Brain pericyte (primary cell): ENCODE measurements at places on chromosomes 5 and 9.

GRCh38 chr5:175444060-175444904 is at the start of gene DRD1:
DRD1 (minus strand) TSS chr5:175444182; CDS start chr5:175443099, 1,083 bp downstream.
- no peak for DNase-seq

DNA sequence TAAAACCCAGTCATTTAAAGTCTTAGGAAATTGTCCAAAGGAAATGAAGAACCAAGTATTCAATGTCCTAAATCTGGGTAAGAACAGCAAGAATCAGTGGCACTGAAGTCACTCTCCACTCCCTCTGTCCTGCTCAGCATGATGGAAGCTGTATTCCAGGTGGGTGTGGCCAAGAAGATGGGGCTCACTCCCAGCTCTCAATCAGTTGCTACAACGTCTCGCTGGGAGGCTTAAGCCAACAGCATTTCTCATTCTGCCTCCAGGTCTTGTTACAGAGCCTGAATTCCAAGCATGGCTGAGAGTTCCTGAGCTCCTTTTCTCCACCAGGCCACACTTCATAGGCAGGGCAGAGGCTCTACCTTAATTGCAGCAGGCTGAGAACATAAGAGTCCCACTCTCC is 41.2 kb upstream of the TRIO start:
- DNase-seq, result no peak

GRCh38 chr5:59180515-59180914 is 597.6 kb downstream of the RAB3C start:
- no peak for DNase-seq

DNA sequence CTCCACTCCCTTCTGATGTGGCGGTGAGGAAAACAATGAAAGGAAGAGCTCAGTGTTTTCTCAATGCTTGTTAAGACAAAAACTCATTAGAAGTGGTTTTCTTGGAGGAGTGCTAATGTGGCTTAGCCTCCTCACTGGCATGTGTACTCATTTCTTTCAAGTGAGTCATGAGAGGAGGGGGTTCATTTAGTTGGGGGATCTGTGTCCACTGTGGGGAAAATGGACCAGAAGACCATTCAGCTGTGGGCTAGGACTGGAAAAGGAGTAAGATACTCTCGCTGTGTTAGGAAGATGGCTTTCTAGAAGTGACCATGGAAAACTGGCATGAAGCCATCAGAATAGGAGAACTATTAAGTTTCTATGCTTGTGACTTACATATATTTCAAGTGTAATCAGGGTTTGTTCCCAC is 23.5 kb downstream of the KLF9 start:
- no peak for DNase-seq

DNA sequence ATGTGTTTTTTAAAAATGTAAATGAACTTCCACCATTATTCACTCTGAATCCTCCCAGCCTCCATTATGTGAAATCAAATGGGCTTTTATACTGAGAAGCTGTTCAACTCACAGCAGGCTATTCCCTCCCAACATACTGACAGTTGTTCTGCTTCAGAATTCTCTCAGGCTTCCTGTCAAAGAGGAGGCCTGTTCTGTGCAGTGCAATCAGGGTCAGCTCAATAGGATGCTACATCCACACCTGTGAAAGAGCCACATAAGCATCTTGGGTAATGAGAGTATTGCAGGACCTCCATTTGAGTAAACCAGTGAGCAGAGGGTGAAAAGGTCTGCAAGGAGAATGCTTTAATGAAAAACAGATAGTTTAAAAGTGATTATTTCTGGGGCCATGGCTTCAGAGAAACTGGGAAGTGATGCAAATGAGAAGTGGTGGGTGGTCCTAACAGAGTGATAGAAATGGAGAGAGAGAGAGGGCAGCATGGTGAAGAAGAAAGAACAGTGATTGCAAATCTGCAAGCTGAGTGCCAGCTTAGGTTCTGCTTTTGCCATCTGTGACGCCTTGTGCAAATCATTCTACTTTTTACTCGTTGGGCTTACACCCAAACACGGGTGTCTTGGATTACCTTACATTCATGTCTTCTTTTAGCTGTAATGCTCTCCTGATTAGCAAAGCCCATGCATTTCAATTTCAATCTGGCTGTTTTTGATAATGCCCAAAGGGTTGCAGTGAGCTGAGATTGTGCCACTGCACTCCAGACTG is 202.5 kb upstream of the NMUR2 start:
- no peak for DNase-seq

DNA sequence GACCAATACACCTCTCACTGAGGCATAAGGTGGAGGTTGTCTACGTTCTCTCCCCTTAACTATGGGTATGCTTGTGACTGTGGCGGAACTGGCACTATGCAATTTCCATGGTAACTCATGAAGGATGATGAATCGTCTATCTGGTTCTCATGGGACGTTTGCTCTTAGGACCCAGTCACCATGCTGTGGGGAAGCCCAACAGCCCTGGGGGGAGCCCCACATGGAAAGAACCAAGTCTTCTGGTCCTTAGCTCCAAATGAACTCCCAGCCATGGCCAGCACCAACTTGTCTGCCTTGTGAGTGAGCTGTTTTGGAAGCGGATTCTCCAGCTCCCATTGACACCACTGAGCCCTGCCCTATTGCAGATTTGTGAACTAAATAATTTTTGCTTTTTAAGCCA is 188.7 kb upstream of the S1PR3 start:
- DNase-seq, result no peak

GRCh38 chr5:1912951-1913565 is 30.3 kb upstream of the IRX4 start:
- DNase-seq, result no peak

GRCh38 chr5:1035421-1036405 is 27.1 kb downstream of the NKD2 start:
- no peak for DNase-seq

DNA sequence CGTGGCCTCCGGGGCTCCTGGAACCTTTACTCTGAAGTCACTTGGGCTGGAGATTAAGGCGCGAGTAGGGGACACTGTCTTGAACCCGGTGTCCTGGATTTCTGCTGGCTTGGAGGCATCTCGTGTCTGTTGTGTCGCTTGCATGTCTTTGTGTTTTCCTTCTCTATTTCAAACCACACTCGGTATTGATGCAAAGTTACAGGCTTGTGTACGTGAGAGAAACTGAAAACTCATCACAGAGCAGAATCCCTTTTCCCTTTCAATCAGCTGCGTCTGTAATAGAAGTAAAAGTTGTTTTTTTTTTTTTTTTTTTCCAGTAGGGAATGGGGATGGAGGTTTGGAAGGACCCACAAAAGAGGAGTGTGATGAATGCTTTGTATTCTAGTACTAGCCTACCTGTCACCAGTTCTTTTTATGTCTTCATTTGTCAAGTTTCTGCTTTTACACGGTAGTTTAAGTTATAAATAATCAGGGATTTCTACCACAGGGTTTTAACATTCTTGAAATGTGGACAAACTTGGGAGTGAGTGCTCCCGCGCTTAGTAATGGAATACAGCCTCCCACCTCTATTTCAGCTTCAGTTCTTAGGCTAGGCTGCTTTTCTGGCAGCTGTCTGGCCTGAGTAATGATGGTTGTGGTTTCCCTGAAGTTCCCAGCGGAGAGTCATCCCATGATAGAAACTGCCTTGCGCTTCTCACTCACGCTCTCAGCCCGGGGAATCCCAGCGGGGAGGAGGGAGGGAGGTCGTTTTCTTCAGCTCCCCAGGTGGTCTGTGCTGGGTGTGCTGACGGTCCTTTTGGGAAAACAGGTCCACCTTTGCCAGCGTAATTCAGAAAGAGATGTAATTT is 763 bp downstream of the TJP2 start:
- peak; percentile 76 for DNase-seq

- no peak for DNase-seq
These were observed 300.1 kb downstream of the TMEM167A start for GRCh38 chr5:82777106-82777505.

DNA sequence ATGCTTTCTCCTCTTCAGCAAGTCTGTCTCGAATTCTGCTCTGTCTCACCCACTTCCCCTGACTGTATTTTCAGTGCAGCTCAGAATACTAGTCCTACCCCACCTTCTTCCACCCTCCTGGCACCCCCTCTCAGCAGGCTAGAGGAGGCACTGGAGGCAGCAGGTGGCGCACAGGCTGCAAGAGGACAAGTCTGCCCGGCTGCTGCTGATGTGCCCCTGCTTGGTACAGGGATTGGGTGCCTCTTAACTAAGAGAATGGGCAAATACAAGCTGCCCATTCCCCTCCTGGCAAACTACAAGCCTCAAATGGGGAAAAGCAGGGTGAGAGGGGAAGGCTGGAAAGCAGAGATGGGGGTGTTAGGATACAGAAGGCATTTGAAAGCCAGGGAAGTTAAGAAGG is 5.1 kb downstream of the TLN1 start:
- DNase-seq, result no peak

- DNase-seq, result no peak
These were observed 148.8 kb upstream of the TNPO1 start for GRCh38 chr5:72667708-72668107.

GRCh38 chr5:159671886-159672285 is 244.4 kb upstream of the ADRA1B start:
- no peak for DNase-seq

DNA sequence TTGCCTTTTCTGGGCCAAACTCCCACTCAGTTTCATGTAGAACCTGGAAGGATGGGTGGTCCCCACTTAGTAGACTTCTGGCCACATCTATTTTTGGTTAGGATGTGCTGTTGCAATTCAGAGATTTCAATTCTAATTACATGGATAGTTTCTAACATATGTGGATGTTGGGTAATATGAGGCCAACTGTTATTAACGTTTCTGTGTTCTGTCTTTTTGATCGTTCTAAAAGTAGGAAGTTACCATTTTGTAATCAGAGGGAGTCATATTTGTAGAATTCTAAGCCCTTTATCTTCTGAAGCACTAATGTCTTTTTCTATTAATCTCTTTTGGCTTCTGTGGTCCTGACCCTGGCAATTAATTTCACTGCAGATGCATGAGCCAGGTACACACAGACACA is 141.6 kb upstream of the SPEF2 start:
- no peak for DNase-seq

DNA sequence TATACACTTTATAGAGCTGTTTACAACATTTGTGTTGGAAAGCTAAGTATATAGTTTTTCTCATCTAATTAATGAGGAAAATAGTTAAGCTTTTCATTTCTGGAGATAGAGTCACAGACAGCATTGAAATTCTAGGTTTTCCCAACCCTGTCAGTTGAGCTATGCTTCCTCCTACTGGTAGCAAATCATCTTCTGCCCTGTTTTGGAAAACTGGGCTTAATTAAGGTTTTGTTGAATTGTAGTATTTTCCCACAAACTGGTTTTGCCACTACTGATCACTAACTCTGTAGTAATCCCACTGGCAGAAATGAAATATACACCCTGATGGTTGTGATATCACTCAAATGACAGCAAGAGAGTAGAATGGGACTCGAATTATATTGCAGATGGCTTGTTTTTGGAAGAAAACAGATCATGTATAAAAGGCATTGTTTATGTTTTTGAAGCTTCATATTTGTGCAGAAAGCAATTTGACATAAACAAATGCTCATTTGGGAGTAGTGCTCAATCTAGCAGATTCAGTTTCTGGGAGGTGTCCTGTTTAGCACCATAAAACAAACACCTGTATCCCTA is 46.6 kb downstream of the CD180 start:
- no peak for DNase-seq

- no peak for DNase-seq
These were observed 183.9 kb downstream of the LRRC70 start for GRCh38 chr5:62762503-62762902.

DNA sequence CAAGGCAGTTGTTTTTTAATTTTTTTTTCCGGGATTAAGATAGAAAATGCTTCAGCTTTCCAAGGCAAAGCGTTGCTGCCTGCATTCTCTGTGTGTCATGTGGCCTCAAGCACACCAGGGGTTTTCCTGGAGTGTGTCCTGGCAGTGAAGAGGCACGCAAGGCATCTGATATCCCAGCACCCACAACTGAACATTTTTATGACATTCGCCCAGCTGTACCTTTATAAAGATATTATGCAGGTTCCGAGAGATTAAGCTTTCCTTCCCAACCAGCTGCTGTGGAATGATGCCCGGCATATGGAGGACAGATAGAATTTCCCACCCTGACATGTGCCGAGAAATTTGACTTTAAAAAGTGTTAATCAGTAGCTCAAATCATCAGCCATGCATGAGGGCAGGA is 205.6 kb downstream of the GADD45G start:
- no peak for DNase-seq

- DNase-seq, result no peak
These were observed 12.6 kb upstream of the ANKH start for GRCh38 chr5:14884062-14884612.

DNA sequence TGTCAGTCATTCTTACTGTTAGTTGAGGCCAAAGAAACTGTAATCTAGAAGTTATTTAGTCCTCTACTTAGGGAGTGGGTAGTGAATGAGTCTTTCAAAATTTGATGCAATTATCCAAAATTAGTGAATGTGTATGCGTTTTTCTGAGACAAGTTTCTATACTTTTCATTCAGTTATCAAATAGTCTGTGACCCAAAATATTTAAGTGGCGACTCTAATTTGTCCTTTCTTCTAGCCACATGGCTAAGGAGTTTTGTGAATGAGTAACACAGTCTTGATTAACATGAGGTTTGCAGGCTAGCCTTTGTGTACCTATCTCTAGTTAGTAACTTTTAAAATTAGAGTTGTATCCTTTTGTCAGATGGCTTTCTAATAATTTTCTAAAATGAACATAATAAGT is 45.6 kb downstream of the COMMD10 start:
- DNase-seq, result no peak

DNA sequence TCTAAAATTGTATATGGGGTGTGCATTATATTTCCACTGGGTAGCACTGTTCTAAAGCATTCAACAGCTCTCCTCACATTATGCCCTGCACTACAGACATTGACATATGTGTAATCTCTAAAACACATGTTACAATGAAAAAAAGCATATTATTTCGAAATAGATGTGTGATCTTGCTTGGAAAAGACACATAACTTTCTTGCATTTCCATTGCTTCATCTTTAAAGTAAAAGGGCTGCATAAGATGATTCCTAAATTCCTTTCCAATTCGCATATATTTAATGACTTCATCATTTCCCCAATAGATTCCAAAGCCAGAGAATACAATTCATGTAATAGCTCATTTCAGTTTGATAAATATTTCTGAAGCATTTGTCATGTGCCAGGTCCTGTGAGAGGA is 566.9 kb downstream of the PDE4D start:
- no peak for DNase-seq

GRCh38 chr5:123597018-123597417 is 85.0 kb downstream of the CSNK1G3 start:
- no peak for DNase-seq

DNA sequence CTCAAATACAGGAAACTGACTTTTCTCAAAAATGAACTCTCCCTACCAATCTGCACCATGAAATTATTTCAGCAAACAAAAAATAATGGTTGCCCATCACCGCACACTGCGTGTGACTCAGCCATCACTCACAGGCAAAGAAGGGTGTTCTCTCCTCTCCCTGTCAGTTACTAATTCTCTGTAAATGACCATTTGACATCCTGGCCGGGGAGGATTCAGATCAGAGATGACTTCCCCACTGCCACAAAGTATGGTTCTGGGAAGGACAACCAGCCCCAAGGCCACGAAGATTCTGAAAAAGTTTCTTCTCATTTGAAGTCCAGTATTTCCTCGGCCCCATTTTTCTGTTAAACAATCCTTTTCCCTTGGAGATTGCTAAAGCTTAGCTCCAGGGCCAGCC is 199.4 kb downstream of the AUH start:
- no peak for DNase-seq
